ENCODE measurements at places on chromosomes 11 and 22. TPM values are rescaled to one million over a fixed set of nuclear protein-coding genes. Genes with fewer than 3 reads are reported as not detected.

GRCh38 chr11:87097582-87097981 is 59.8 kb downstream of the TMEM135 start:
- H3K27me3 ChIP-seq: no peaks in the 10 kb centered on the region
- peaks cover 4% of the 10 kb centered on the region for H3K4me1 ChIP-seq
- no peaks in the 10 kb centered on the region for H3K36me3 ChIP-seq

DNA sequence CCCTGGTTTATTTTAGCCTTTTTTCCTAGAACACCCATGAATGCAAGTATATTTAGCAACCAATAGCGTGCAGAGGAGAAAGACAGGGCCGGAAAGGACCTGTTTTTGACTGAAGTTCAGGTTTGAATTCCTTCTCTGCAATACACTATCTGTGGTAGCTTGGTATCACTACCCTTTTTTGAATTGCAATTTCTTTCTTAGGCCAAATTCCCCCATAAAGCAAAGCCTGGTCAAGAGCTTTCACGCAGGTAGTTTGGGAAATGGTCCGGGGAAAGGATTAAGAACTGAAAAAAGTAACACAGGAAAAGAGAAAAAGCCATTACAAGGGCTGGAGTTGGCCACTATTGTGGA is 38.8 kb upstream of the PAMR1 start:
- H3K27me3 ChIP-seq: no peaks in the 10 kb centered on the region
- H3K4me1 ChIP-seq: no peaks in the 10 kb centered on the region
- H3K27ac ChIP-seq: no peak overlapping the region
- no peak for DNase-seq
- H3K4me3 ChIP-seq: no peak overlapping the region

- no peaks in the 10 kb centered on the region for H3K36me3 ChIP-seq
- H3K27ac ChIP-seq: no peak overlapping the region
- H3K4me3 ChIP-seq: no peak overlapping the region
- no peak for DNase-seq
- no peaks in the 10 kb centered on the region for H3K4me1 ChIP-seq
Measured at GRCh38 chr11:40186437-40187263, 1272.8 kb downstream of the LRRC4C start.

Gene CD3E
- total RNA-seq: 0.99 TPM

- H3K36me3 ChIP-seq: no peaks in the 10 kb centered on the region
- H3K27me3 ChIP-seq: no peaks in the 10 kb centered on the region
- no peak overlapping the region for H3K27ac ChIP-seq
- no peak overlapping the region for H3K4me3 ChIP-seq
- no peaks in the 10 kb centered on the region for H3K4me1 ChIP-seq
Measured at GRCh38 chr11:105700271-105700670, 90.4 kb downstream of the GRIA4 start.

Gene ALDH3B1
- total RNA-seq: 18.4 TPM

Gene UPB1
- total RNA-seq: not detected
